ENCODE measurements at places on chromosomes 5 and 9. TPM values are rescaled to one million over a fixed set of nuclear protein-coding genes. Genes with fewer than 3 reads are reported as not detected.
A peak's percentile ranks its signal among the peaks of the same experiment; 100 is the strongest.

- DNase-seq, result no peak
Measured at GRCh38 chr9:115591584-115591984, 473.6 kb upstream of the TNC start.

FOXD4 gene
- 0.26 TPM for polyA plus RNA-seq

DNA sequence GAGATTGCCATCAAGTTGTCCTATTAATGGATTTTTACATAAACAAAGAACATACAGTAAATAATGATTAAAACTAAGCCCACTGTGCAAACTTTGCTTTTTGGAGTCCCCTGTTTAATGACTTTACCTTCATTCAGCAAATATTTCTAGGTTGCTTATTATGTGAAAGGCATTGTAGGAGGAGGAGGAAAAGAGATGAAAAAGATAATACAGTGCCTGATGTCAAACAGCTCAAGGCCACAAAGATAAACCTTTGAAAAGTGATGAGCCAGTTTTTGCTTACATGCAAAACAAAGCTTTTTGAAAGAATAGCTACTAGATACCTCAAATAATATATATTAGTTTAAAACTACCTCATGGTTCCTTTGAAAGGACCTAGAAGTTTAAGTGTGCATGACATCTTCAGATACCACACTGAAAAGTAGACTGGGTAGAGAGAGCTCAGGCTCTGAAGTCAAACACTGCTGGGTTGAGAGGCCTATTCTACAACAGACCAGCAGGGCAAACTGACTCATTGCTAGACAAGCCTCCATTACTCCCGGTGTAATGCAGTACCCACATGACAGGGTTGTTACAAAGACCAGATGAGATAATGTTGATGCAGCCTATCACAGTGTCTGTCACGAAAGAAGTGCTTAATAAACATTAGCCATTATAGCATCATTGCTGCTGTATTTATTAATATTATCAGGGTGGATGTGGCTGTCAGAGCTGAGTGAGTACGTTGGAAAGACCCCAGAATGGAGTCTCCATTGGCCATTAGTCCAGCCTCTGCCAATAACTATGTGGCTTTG, 11.8 kb downstream of the DEPDC1B start:
- no peak for DNase-seq

DNA sequence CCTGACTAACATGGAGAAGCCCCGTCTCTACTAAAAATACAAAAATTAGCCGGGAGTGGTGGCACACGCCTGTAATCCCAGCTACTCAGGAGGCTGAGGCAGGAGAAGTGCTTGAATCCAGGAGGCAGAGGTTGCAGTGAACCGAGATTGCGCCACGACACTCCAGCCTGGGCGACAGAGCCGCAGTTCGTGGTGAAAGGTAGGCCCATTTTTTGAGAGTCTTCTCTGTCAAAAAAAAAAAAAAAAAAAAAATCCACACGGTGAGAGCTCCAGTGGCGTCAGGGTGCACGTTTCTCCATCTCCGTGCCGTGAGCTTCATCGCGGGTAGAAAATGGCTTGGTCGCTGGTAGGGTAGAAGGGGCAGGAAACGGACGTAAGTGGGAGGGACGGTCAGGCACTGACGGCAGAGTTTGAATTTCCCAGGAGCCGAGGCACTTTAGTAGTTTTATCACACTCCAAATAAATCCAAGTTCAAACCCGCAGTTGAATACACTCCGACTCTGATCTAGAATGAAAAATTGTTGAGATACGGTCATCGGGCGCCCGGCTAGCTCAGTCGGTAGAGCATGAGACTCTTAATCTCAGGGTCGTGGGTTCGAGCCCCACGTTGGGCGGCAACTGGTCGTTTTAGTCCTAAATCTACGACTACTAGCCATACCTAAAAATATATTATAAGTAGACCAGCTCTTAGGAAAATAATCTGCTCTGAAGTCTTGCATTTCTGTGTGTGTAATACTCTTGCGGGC, 2.4 kb upstream of the TRIM7 start:
- DNase-seq, result peak; percentile 88

DNA sequence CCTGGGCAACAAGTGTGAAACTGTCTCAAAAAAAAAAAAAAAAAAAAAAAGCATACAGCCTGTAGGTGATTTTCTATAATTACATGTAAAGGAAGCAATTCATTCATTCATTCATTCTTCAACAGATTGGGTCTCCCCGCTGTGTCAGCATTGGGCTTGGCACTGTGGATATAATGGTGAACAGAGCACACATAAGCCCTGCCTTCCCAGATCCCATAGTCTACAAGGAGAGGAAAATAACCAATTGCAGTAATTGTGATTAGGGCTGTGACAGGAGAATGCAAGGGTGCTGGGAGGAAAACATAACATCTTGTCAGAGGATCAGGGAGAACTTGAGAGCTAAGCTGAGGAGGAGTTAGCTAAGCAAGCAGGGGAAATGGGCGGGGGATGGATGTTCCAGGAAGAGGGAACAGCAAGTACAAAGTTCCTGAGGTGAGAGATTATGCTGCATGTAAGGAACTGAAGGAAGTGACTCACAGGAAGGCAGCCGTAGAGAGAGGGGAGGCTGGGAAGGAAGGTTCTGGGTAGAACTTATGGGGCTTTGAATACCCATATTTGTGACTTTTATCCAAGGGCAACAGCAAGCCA, 24.0 kb upstream of the KLF9 start:
- DNase-seq, result peak; percentile 61

GRCh38 chr5:141875795-141876627, 2.2 kb downstream of the PCDH1 start:
- DNase-seq, result no peak

TRAF2 gene
- 28.3 TPM for polyA plus RNA-seq

- no peak for DNase-seq
Measured at GRCh38 chr9:127336086-127336485, 60.9 kb upstream of the SLC2A8 start.
